ENCODE measurements at places on chromosomes 7 and 10.

DNA sequence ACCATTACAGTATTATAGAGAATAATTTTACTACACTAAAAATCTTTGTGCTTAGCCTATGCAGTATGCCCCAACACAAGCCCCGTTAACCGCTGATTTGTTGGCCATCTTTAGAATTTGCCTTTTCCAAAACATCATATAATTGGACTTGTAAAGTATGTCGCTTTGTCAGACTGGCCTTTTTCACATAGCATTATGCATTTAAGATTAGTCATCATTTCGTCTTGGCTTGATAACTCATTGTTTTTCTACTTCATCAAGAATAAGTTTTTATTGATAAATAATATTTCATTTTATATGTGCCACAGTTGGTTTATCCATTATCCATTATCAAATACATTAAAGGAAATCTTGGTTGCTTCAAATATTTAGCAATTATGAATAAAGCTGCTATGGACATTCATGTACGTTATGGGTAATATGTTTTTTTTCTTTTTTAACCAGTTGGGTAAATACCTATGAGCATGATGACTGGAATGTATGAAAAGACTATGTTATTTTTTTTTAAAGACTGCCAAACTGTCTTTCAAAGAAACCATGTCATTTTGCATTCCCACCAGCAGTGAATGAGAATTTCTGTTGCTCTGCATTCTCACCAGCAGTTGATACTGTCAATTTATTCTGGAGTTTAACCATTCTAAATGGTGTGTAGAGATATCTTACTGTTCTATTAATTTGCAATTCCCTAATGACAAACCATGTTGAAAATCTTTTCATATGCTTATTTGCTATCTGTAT is 273.1 kb upstream of the KCND2 start:
- no peak for DNase-seq

DNA sequence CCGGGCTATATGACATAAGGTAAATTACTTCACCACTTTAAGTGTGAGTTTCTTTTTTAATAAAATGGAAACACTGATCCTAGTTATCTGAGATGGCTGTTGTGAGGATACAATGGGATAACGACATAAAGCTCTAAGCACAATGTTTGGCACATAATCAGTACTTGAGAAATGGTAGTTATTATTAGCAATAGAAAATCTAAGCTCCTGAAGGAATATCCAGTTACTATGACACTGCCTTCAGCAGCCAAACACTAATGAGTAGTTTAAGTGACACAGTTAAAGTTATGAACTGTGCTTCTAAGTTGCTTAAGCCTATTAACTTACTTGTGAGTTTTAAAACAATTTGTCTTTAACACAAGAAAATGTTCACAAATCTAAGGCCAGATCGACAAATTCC is 96.8 kb downstream of the ELAPOR2 start:
- no peak for DNase-seq

- DNase-seq, result no peak
Observed at GRCh38 chr7:143419880-143420279, 11.2 kb upstream of the EPHA1 start.

DNA sequence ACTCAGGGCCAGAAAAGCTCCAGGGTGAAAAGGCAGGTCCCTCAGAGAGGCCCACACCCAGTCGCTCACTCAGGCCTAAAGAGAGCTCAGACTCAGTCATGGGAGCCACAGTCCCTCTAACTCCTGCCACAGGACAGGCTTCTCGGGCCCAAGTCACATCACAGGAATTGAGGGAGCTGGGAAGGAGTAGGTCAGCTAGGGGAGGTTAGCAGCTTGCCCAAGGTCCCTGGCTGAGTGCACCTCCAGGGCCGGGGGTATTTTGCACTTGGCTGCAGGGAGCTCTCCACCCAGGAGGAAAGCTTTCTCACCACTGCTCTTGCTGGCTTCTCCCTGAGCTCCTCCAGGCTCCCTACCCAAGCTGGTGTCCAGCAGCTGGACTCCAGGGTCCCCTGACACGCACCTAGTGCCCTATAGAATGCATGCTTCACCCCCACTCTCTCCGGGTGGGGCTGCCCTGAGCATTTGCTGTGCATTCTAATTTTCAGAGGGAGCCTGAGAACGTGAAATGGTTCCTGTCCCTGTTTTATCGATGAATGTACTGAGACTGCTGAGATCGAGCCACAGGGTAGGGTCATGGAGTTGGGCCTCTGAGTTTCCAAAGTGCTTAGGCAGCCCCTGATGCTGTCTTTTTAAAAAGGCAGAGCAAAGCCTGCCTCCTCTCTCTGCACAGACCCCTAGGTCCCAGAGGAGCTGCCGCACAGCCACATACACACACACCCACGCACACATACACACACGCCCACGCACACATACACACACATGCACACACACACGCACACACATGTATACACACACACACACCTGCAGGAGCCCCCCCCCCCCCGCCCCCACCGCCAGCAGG is 37.9 kb upstream of the RET start:
- DNase-seq, result no peak

- DNase-seq, result no peak
Observed at GRCh38 chr10:11846542-11846941, 23.4 kb downstream of the PROSER2 start.

DNA sequence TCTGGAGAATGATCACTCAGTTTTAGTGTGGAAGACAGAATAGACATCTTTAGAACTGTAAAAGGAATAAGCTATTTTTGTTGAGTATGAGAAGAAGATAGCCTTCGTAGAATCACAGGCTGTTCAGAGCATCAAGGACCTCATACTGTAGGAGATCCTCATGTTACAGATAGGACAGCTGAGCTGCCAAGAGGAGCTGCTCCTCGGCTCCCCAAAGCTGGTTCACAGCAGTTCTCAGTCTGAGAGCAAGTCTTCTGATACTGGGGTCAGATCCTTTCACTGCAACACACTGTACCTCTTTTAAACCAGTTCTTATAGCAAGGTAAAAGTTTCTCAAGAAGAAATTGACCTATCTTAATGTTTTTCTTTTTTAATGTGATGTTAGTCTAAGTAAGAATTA is 17.1 kb downstream of the CCNY start:
- no peak for DNase-seq

DNA sequence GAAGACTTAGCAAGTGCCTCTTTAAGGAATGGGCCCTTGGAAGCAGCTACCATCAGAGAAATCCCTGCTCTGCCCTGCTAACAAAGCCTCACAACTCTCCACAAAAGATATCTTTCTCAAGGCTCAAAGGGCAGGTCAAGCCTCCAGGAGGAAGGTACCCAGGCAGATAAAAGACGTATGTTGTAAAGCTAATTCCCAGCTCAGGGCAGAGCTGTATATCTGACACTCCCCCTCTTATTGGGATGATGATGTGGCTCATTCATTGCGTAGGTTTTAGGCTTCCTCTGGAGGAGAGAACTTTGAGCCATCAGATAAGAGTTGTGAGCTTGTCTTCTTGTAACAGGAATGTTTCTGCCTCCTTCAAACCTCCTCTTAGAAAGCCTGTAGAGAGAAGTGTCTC is 145.4 kb downstream of the CALN1 start:
- DNase-seq, result no peak

- DNase-seq, result no peak
Observed at GRCh38 chr7:114988755-114989375, 67.0 kb downstream of the MDFIC start.

GRCh38 chr10:16847644-16848043 is 30.4 kb upstream of the RSU1 start:
- no peak for DNase-seq

- no peak for DNase-seq
Observed at GRCh38 chr10:123139521-123140163, 3.9 kb downstream of the HMX3 start.

DNA sequence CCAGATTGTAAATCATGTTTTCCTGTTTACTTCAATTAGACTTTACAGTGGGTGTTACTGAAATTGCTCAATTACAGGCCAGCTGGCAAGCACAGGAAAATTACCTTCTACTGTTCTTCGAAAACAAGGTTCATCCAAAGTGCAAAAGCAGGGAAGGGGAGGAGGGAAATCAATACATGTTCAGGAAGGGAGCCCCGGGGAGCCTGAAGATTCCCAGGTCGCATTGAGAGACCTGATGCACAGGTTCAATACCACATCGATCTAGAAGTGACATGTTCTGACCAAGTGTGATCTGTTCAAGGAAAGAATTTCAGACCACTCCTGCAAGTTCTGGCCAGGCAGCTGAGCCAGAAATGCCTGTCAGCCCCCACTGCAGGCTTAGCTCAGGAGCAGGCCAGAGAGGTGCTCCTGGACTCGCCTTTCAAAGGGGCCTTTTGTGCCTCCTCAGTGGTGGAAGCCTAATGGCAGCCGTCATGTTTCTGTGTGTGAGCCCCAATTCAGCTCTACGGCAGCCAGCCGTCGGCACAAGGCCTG is 35.9 kb downstream of the FAM53B start:
- no peak for DNase-seq

GRCh38 chr7:139948587-139949335 is 114.0 kb downstream of the PARP12 start:
- DNase-seq, result no peak

GRCh38 chr7:158025686-158026600 is 561.7 kb downstream of the PTPRN2 start:
- no peak for DNase-seq

DNA sequence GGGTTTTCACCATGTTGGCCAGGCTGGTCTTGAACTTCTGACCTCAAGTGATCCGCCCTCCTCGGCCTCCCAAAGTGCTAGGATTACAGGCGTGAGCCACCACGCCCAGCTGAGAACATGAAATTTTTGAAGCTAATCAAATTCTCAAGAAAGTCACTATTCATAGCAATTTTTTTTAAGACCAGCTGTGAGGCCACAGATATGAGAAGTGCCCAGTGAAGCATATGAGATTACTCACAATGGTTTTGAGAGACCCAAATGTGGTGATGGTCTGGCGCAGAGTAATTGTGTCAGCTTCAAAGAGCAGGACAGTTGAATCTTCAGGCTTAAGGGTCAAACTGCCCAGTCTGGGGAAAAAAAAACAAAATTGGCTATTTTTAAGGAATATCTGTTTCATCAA is 16.2 kb downstream of the NCOA4 start:
- DNase-seq, result no peak

DNA sequence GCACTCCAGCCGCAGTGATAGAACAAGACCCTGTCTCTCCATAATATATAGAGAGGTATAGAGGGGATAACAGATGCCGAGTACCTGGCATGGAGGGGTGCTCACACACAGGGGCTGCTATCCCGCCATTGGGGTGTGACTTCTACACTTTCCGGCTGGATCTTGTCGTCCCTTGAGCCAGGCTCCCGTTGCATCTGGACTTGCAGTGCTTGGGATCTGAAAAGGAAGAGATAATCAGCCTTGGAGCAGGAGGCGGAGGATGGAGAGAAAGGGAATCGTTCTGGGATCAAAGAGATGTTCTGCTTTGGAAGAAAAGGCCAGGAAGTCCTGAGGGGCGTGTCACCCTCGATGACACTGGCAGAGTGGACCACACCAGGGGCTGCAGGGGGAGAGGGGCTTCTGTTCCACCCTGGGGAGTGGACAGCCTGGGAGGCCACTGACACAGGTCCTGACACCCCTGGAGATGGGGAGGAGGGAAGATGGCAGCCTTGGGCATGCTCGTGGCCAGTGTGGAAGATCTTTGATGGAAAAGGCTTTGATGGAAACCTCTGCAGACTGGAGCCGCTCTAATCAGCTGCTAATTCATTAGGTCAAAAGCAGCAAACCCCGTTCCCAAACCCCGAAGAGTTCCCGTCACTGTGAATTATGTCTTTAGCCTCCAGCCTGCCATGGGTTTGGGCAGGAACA is 85.1 kb downstream of the CARD11 start:
- DNase-seq, result no peak

DNA sequence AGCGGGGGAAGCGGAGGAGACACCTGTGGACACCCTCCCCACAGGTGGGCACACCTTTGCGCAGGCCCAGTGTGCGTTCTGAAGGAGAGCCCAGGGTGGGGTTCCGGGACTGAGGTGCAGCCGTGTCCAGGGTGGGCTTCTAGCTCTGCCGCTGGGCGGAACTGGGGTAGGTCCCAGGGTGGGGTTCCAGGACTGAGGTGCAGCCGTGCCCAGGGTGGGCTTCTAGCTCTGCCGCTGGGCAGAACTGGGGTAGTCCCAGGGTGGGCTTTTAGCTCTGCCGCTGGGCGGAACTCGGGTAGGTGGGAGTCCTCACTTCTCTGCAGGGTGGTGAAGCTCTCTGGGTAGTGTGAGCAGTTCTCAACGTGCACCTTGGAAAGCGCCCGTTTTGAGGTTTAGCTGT is 78.7 kb downstream of the DNAJB6 start:
- no peak for DNase-seq

DNA sequence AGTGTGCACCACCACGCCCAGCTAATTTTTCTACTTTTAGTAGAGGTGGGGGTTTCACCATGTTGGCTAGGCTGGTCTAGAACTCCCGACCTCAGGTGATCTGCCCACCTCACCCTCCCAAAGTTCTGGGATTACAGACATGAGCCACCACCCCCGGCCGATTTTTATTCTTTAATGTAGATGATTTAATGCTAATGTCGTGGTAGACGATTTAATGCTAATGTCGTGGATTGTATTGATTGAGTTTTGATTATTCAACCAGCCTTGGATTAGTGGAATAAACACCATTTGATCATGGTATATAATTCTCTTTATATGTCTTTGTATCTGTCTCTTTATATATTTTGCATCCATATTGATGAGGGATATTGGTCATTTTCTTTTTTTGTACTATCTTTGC is 52.6 kb downstream of the OGDH start:
- no peak for DNase-seq

- no peak for DNase-seq
Observed at GRCh38 chr10:86657011-86657395, 2.7 kb downstream of the OPN4 start.

DNA sequence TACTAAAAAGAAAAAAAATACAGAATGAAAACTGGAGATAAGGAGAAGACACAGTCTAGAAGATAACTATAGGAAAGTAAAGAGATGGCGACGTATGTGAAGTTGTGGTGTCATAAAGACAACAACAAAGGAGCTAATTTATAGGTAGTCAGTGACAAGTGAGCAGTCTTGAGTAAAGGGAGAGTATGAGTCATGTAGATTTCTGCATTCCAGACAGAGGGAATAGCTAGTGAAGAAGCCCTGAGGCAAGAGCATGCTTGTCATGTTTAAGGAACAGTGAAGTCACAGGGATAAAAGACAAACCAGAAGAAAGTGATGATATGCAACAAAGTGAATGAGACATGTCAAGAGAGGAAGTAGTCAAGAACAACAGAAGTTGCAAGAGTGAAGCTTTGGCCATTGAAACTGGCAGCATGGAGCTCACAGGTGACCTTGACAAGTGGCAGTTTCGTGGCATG is 2.3 kb upstream of the MIOS start:
- DNase-seq, result no peak

GRCh38 chr7:137951700-137952425 is 50.0 kb downstream of the CREB3L2 start:
- no peak for DNase-seq

Measured in SHP77 treated with DMSO at 0.1 percent for 48 hours (cell line).